ENCODE measurements at places on chromosomes 11 and 22. TPM values are rescaled to one million over a fixed set of nuclear protein-coding genes. Genes with fewer than 3 reads are reported as not detected.

Gene SLC22A12
- not detected for total RNA-seq

Gene C11orf97
- not detected for total RNA-seq

Gene BBOX1
- total RNA-seq = not detected

Gene PARVA
- total RNA-seq = 56.4 TPM

Gene CCDC188
- total RNA-seq = 0.27 TPM

Gene TREH
- not detected for total RNA-seq

Gene GRAP2
- 1.2 TPM for total RNA-seq

Gene P2RX6
- total RNA-seq = 1.8 TPM

Gene TRIM66
- 2.6 TPM for total RNA-seq

Gene PATE2
- total RNA-seq = not detected

Gene GRIA4
- not detected for total RNA-seq

Gene GDPD4
- not detected for total RNA-seq

Gene SPA17
- 1.2 TPM for total RNA-seq

Gene POU2AF2
- total RNA-seq = not detected

Gene MYO18B
- total RNA-seq = 138 TPM

Gene OR2AT4
- not detected for total RNA-seq

Gene C11orf87
- total RNA-seq = not detected

Gene MS4A3
- not detected for total RNA-seq

Gene CEND1
- total RNA-seq = not detected

Gene CENPM
- total RNA-seq = 0.52 TPM

Gene RTN4RL2
- total RNA-seq = 1.0 TPM

Gene ZPR1
- 18.2 TPM for total RNA-seq

Gene TRIM48
- not detected for total RNA-seq

Gene CRYBB3
- not detected for total RNA-seq

Gene OR56A1
- total RNA-seq = not detected

Gene OR6T1
- not detected for total RNA-seq

Gene CHRM1
- total RNA-seq = 0.07 TPM

Gene NLRP6
- 0.32 TPM for total RNA-seq

Gene TRIM29
- total RNA-seq = 0.50 TPM

Gene SGSM1
- total RNA-seq = 11.6 TPM

Gene CASTOR1
- 7.6 TPM for total RNA-seq

Gene TCIRG1
- total RNA-seq = 25.8 TPM

Gene TUT1
- total RNA-seq = 12.3 TPM

Gene TRPM5
- total RNA-seq = not detected

Gene MUC2
- total RNA-seq = not detected

Gene HEPHL1
- not detected for total RNA-seq

Gene OR6A2
- total RNA-seq = not detected

Gene LDHAL6A
- total RNA-seq = not detected

Gene AIFM3
- 0.52 TPM for total RNA-seq

Gene KCNJ1
- 0.07 TPM for total RNA-seq

Gene ACRV1
- not detected for total RNA-seq

Gene TESMIN
- 0.32 TPM for total RNA-seq

Gene GP1BB
- not detected for total RNA-seq

Gene ACR
- total RNA-seq = not detected

Gene APOL3
- total RNA-seq = 29.5 TPM

Gene INS
- not detected for total RNA-seq

Gene ENTHD1
- total RNA-seq = not detected

Gene HEPACAM
- 0.62 TPM for total RNA-seq
